ENCODE measurements at places on chromosomes 3 and 15.
A peak's percentile ranks its signal among the peaks of the same experiment; 100 is the strongest.

- DNase-seq, result no peak
Observed at GRCh38 chr3:101646726-101647125, 30.2 kb downstream of the ZBTB11 start.

DNA sequence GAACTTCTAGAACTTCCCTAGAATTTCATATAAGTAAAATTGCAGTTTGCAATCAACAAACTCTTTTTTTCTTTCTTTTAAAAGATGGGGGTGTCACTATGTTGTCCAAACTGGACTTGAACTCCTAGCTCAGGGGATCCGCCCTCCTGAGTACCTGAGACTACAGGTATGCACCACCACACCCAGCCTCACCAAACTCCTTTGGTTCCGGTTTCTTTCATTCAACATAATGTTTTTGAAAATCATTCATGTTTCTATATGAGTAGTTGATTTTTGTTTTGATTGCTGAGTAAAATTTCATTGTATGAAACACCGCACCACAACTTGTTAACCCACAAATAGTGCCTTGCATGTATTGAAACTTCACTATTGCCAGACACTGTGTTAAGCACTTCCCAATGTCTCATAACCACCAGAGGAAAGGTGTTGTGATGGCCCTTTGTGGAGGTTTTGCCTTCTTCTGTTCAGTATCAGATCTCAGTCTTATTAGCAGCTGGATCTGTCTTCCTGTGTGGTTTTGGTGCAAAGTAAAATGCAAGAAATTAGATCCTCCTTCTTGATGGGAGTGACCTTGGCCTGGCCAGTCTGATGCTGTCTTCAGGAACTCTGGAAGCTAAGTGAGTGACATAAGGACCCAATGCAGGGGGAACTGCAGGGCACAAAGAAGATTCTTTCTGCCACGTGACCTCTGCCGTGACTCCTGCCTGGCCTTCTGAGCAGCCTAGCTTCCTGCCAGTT lies 78.8 kb upstream of the UBE2E1 start:
- DNase-seq, result no peak

DNA sequence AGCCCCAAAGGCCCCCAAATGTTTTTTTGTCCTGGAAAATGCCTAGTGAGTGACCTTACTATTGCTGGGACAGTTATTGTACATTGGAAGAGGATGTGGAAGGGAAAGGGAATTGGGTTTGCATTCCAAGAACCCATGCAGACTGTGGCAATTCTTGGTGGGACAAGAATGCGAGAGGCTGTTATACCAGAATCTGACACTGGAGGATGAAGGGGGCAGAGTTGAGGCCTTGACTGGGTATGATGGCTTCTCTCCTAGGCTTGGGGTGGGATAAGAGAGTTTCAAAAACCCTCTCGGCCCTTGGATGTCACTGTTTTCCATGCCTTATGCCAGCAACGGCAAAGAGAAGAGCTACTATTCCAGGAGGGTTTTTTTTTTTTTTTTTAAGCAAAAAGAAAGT lies 25.3 kb downstream of the IL16 start:
- DNase-seq, result no peak

- no peak for DNase-seq
Observed at GRCh38 chr15:66580643-66581042, 14.8 kb upstream of the LCTL start.

DNA sequence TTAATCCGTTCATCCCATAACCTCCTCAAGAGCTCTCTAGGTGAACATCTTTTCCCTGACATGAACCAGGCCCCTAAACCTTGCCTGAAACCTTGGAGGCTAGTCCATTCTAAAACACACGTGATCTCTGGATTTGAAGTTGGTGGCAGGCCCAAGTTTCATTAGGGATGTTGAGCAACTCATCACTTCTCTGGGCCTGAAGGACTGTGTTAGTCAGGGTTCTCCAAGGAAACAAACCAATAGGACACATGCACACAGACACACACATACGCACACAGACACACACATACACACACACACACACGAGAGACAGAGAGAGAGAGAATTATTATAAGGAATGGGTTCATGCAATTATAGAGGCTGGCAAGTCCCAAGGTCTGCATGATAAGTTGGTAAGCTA lies 31.9 kb downstream of the ACAN start:
- DNase-seq, result no peak

- no peak for DNase-seq
Observed at GRCh38 chr3:118473343-118473742, 561.3 kb downstream of the IGSF11 start.

DNA sequence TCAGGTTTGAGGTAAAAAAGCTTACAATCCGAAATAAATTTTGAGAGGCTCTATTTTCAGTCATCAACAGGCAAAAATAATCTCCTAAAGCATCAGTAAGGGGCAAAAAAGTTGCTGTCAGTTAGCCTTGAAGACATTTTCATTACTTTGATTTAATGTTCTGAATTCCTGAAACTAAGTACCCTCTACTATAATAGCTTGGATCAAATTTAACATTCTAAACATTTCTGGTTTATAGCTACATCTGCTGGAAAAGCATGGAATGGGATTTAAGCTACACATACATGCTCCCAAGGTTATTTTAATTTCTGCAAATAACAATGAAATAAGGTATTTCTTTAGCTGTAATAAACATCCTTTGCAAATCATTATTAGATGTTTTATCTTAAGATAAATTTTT lies 245.4 kb downstream of the ULK4 start:
- DNase-seq, result no peak

DNA sequence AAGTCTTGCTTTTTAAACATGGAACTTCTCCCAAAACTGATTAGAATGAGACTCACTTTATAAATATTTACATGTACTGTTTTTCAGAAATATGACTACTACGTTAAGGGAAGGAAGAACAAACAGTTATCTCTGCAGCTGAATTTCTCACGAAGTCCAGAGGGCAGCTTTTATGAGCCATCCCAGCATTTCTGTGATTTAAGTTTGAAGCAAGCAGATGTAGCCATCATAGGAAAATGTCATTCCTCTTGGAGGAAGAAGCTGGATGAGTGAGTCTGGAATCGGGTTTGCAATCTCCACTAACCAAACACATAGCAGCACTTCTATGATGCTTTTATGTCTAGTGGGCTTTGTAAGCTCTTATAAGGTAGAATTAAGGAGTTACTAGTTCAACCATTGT lies 53.7 kb downstream of the SCN11A start:
- no peak for DNase-seq

DNA sequence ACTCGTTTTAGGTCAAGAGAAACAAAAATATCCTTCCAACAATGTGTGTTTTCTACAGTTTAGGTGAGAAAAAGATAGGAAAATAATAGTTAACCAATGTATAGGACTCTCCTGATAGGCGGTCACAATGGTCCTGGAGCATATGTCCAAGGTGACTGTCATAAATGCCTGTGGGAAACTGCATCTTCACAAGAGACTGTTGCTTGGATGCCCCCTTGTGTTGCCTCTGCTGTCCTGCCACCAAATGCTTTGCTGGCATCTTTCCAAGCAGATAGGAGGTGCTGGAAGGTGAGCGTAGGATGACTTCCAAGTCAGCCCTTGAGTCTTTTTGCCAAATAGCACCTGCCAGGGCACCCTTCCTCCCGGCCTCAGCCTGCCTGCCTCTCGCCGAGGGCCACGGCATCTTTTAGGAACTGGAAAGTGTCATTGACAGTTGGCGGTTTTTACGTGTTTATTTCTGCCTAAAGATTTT lies 24.1 kb upstream of the SACM1L start:
- DNase-seq, result peak; percentile 94

- DNase-seq, result no peak
Observed at GRCh38 chr15:94470492-94470891, 239.1 kb downstream of the MCTP2 start.

DNA sequence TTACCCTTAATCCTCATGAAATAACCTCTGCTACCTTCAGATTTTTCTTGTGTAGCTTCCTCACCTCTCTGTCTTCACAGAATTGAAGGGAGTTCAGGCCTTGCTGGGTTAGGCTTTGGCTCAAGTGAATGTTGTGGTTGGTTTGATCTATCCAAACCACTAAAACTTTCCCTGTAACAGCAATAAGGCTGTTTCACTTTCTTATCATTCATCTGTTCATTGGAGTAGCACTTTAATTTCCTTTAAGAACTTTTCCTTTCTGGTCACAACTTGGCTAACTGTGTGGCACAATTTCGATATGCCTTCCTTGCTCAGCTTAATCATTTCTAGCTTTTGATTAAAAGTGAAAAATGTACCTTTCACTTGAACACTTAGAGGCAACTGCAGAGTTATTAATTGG lies 129.8 kb downstream of the NR1I2 start:
- no peak for DNase-seq

- no peak for DNase-seq
Observed at GRCh38 chr3:141476033-141476432, 10.8 kb upstream of the RASA2 start.

- DNase-seq, result no peak
Observed at GRCh38 chr15:55481842-55482241, 26.2 kb downstream of the DNAAF4 start.

DNA sequence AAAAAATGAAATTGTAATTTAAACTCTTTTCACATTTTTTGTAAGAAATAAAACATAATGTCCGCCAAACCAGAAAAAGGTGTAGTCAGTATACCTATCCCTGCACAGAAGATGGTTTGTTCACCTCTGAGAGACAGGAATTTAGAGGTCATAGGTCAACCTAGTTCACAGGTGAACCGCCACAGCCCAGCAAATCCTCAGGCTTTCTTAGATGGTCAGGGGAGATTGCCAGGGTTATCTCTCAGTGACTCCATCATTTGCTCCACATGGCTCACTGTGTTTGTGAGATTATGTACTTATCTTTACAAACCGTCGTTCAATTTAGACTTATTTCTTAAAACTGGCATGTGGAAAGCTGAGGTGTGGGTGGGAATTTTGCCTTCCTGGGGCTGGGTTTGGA lies 264.2 kb downstream of the GABRG3 start:
- no peak for DNase-seq

DNA sequence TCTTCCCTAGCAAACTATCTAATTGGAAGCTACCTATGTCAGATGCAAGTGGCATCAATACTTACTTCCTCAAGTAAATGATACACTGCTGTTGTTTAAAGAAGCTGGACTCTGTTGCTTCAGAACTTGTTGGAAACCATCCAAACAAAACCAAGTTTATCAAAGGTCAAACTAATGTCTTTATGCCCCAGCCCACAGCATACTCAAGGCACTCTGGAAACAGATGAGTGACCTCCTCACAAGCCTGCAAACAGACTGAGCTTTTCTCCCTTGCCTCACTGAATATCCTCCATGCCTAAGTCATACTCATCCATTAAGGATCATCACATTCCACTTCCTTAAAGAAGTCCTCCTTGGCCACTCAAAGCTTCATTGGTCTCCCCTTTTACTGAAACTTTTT lies 107.4 kb upstream of the ACP3 start:
- no peak for DNase-seq

DNA sequence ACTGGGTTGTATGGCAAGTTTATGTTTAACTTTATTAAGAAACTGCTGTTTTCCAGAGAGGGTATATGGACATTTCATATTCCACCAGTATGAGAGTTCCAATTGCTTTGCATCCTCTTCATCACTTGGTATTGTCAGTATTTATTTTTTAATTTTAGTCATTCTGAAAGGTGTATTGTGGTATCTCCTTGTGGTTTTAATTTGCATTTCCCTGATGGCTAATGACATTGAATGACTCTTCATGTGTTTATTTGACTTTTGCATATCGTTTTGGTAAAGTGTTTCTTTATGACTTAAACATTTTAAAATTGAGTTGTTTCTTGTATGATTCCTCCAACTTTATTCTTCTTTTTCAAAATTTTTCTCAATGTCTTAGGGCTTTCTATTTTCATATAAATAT lies 44.4 kb downstream of the IL1RAP start:
- no peak for DNase-seq

- DNase-seq, result peak; percentile 11
Observed at GRCh38 chr15:71440489-71441110, 325.3 kb downstream of the THSD4 start.

DNA sequence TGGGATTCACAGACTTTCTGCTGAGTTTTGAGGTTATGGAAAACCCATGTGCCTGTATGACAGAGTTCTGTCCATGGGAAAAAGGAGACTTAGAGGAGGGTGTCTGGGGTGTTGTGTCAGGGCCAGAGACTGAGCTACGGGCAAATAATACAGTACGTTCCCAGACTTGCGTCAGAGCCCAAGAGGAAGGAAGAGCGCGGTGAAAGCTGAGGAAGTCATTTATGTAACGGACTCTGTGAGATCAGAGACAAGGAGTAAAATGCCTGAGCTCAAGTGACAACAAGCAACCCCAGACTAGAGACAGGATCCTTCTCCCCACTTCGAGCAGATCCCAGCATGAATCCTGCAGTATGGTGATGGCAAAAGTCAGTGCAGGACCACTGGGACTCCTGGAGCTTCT lies 368.6 kb upstream of the MCTP2 start:
- DNase-seq, result no peak

DNA sequence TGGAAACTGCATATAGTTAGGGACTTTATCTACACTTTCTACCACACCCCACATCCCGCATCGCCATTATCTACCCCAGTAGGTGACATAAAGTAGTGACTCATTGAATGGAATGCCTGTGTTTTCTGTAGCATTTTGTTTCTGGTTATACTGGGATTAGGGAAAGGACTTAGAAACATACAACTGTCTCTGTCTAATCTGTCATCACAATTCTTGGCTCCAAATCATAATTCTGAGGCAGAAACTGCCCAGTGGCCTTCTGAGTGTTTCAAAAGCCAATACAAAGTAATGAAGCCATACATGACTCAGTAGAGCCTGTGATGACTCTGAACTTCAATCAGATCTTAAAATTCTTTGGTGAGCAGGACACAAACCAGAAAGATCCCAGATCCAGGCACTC lies 115.7 kb upstream of the CHRM5 start:
- DNase-seq, result peak; percentile 37

- no peak for DNase-seq
Observed at GRCh38 chr3:178795349-178795748, 259.1 kb downstream of the KCNMB2 start.

DNA sequence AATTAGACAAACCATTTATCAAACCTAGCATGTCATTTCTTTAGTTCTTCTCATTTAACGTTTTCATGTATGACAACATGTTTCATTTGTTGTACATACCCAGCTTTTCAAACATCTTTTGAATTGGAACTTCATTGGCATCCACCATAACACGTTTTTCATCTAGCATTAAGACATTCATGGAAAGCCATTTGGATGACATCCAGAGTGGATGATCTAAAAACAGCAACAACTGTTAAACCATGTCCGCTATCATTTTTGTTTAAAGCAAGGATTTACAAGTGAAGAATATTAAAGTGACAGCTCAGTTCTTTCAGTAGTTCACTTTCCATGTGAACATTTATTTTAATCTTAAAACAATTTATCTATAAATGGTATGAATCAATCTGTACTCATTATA lies 14.5 kb downstream of the GATM start:
- no peak for DNase-seq

DNA sequence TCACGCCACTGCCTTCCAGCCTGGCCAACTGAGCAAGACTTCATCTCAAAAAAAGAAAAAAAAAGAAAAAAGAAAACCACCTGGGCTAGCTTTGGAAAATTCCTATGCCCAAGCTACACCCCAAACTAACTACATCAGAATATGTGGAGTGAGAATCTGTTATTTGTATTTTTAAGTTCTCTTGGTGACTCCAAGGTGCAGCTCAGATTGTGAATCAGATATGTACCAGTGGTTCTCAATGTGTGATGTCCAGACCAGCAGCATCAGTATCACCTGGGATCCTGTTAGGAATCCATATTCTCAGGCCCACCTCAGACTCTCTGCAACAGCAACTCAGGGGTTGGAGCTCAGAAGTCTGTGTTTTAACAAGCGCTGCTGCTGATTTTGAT lies 376.8 kb downstream of the EDEM1 start:
- no peak for DNase-seq
